ENCODE measurements at places on chromosomes 11 and 22.

DNA sequence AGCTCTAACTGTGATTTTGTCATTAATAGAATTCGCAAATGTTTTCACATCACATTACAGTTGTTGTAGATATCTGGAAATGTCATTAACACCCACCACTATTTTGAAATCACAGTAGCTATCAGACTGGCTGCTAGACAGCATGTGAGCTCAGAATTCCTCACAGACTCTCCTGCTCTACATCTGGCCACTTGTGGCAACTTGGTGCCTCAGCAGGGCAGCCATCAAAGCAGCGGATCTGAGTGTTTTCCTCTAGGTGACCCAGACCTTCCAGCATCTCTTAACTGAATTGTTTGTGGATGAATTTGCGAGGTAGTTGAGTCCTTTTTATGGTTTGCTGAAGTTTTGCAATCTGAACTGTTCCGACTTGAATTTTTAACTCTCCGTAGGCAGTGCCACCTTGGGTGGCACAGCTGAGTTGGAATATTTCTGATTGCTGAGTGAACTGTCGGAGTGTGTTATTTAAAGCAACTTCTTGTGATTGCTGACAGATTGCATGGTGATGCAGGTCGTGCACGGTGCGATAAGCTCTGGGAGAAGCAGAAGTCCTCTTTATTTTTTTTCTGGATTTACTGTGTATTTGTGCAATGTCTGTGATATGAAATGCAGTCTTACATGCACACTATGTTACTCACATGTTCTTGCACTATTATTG is 114.0 kb upstream of the PLET1 start:
- no peak for DNase-seq

DNA sequence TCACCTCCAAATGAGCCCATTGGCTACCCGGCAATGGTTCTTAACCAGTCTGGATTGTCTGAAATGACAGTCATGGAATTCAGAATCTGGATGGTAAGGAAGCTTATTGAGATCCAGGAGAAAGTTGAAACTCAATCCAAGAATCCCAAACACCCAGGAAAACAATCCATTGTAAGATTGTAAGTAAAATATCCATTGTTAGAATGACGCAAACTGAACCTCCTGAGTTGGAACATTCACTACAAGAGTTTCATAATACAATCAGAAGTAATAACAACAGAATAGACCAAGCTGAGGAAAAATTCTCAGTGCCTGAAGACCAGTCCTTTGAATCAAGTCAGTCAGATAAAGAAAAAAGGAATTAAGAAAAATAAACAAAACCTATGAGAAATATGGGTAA is 22.1 kb downstream of the OR8G5 start:
- DNase-seq: no peak

- no peak for DNase-seq
Observed at GRCh38 chr11:8321876-8322275, 58.2 kb upstream of the LMO1 start.

- no peak for DNase-seq
Observed at GRCh38 chr11:46229230-46229629, 48.2 kb upstream of the CREB3L1 start.

GRCh38 chr11:75872887-75873416 is 57.9 kb downstream of the UVRAG start:
- DNase-seq: no peak

DNA sequence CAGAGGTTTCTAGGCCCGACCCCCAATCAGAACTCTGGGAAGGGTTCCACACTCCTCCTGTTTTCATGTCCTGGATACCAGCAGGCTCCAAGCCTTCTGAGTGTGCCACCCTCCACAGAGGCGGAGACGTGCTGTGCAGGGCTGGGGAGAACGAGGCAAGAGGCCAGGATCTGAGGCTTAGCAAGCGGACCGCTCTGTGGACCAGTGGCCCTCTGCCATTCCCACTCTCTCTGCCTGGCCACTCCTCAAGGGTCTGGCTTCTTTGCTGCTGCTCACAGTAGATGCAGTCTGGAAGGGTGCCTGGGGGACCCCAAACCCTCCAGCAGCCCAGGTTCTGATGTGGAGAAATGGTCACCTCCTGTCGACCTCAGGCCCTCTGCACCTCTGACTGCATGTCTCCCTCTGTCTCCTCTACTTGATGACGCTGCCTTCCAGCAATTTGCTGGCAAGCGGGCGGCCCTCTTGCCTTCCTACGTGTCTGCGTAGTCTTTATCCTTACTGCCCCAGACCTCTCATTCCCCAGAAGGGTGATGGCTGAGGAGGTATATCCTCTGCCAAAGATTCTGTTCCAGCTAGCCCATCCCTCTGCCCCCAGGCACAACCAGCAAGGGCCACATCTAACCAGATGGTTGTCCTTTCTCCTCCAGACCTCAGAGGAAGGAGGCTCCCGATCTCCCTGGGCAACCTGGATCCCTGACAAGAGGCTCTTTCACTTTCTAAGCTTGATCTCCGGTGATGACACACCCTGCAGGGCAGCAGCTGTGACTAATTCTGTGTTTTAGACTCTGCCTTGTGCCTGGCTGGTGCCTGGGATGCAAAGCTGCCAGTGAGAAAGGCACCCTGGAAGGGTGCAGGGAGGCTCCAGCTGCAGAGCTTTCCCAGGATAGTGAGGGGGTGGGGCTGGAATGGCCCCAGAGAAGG is 87.3 kb downstream of the NAT10 start:
- DNase-seq: no peak

- DNase-seq: no peak
Observed at GRCh38 chr11:22415476-22415875, 77.3 kb downstream of the SLC17A6 start.

DNA sequence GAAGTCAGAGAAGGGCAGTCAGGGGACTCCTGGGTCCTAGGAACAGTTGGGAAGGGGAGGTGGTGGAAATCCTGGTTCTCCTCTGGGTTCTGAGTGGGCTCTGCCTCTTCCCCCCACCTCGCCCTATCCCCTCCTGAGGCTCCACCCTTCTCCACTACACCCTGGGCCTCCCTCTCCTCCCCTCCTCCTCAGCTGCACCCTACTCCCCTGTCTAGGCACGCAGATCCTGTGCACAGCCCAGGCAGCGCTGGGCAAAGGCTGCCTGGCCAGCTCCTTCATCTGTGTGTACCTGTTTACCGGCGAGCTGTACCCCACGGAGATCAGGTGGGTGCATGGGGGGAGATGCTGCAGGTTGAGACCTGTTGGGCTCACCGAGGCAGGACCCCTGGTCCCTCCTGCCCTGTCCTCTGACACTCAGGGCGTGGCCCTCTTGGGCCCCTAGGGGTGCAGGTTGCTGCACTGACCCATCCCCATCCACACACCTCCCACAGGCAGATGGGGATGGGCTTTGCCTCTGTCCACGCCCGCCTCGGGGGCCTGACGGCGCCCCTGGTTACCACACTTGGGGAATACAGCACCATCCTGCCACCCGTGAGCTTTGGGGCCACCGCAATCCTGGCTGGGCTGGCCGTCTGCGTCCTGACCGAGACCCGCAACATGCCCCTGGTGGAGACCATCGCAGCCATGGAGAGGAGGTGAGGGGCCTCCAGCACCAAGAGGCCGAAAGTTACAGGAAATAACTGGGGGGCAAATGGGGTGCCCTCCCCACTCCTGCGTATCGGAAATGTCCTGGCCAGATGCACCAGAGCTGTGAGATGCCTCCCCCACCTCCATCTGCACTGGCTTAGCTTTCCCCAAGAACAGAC is 25.3 kb upstream of the POLA2 start:
- no peak for DNase-seq

Data from stimulated activated CD4-positive, alpha-beta T cell treated with anti-CD3 and anti-CD28 coated beads, TNF-alpha, amount 100 ng/mL, for 1 hour (primary cell).